ENCODE measurements at places on chromosomes 4 and X.

GRCh38 chr4:48623182-48623780 lies 133.2 kb downstream of the ZAR1 start:
- no peak for DNase-seq

DNA sequence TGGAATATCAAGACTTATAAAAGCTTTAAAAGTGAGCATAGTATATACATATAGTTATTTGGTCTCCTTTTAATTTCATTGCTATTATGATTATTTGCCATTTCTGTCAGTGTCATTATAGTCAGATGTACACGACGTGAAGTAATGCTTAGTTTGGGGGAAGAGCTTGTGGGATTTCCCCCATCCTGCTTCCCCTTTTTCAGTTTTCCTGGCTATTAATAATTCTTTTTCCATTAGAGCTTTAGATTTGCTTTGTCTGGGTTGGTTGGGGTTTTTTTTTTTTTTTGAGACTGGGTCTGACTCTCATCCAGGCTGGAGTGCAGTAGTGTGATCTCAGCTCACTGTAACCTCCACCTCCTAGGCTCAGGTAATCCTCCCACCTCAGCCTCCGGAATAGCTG lies 5.4 kb downstream of the ABCE1 start:
- DNase-seq = no peak

DNA sequence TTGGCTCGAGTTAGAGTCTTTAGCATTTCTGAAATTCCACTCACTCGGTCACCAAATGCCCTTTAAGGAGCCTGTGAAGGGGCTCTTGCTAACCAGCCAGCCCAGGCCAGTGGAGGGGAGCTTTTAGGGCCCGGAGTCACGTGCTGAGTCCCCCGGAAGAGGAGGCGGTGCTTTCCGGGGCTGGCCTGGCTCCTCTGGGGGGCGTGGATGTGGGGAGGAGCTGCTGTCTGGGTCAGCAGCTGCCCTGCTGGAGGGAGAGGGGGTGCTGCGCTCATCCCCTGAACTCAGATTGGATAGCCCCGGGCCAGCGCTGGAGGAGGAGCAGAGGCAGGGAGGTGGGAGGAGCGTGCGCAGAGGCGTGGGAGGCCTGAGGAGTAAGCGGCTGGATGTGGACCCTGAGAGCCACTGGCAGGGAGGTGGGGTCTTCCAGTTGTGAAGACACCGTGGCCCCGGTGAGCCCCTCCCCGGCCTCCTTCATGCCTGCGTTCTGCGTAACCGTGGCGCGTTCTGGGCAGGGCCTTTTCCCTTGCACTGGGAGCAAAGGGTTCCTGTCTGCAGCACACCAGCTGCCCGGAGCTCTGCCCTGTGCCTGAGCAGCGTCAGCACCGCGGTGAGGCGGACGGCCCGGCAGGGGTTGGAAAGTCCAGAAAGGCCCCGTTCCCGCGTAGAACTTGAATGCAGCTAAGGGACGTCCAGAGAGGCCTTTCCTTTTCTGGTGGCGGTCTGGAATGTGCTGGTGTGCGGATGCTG lies 19.7 kb downstream of the MAEA start:
- DNase-seq = peak; percentile 80

GRCh38 chrX:44913656-44914531 lies 40.9 kb downstream of the KDM6A start:
- no peak for DNase-seq

DNA sequence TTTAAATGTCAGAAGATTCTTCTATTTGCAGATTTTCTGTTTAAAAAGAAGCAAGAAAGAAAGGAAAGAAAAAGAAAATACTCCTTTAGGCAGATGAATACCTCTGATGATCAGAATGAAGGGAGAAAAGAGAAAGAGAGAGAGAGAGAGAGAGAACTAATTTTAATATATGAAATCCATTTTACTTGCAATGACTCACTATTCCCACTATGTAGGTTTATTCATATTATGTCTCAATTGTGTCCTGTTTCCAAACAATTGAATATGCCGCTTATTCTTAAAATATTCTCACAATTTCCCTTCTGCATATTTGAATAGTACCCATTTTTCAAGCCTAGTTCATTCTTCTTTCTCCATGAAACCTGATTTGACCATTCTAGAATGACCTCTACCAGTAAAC lies 11.7 kb downstream of the MEPE start:
- no peak for DNase-seq

GRCh38 chr4:110154582-110154981 lies 43.8 kb downstream of the ELOVL6 start:
- DNase-seq = no peak

- no peak for DNase-seq
These were observed 25.2 kb upstream of the FGFR3 start for GRCh38 chr4:1767770-1768366.

DNA sequence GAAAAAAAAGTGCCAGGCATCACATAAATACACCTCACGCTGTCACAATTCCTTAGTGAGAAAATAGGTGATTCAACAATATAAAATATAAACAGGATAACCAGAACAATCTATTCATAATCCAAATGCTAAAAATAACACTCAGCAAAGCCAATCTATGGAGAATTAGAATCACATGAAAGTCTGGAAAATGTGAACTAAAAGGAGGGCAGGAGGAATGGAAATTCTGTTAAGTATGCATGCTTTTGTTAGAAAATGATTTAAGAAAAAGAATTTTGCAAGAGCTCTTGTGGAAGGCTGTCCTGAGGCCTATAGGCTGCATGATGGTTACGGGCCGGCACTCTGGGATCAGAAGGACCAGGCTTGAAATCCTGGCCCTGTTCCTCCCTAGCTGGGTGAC lies 70.6 kb upstream of the PROM1 start:
- no peak for DNase-seq

Data from cortex of kidney (tissue), 1 donor.